ENCODE measurements at places on chromosomes 11 and 22.

- DNase-seq: no peak
Measured at GRCh38 chr11:16863389-16863788, 124.9 kb downstream of the C11orf58 start.

GRCh38 chr11:118922745-118923627 lies 2.7 kb downstream of the BCL9L start:
- DNase-seq: no peak

GRCh38 chr11:38332046-38332445 lies 1734.0 kb upstream of the RAG2 start:
- DNase-seq: no peak

- peak; percentile 41 for DNase-seq
Measured at GRCh38 chr11:125591649-125592304, 875 bp upstream of the STT3A start.

- no peak for DNase-seq
Measured at GRCh38 chr11:96906476-96906875, 516.7 kb downstream of the JRKL start.

DNA sequence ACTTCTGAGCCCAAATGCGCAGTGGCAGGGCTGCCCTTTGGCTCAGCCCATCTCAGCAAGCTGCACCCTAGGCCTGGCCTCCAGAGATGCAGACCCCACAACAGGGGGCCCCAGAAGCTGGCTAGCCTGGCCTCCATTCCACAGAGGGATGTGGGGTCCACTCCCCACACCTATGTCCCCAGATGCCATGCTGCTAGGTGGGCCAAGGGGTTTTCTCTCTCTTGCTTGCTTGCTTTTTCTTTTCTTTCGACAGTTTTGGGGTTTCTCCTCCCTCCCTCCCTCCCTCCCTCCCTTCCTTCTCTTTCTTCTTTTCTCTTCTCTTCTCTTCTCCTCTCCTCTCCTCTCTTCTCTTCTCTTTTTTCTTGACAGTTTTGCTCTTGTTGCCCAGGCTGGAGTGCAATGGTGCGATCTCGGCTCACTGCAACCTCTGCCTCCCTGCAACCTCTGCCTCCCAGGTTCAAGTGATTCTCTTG lies 9.6 kb downstream of the SCARF2 start:
- no peak for DNase-seq

Data from GM10248 (cell line).